AG10803 (cell line): ENCODE measurements at places on chromosomes 3 and 15.

DNA sequence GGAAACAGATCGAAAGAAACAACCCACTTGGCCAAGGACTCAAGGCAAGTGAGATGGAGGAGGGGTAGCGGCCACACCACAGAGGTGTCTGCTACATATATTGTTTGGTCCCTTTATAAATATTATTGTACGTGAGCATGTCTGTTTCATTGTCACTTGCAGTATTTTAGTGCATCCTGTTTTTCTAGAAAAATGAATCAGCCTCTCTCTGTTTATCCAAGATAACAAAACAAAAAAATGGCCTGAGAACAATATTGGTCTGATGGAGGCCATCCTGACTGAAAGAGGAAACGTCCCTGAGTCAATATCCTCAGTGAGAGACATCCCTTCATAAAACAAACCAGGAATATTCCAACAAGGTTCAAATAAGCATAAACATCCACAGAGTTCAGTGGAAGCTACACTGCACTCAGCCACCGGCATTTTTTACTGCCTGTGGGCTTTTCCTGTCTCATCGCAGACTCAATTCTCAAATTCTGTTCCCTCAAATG lies 42.0 kb downstream of the WWTR1 start:
- no peak for DNase-seq

DNA sequence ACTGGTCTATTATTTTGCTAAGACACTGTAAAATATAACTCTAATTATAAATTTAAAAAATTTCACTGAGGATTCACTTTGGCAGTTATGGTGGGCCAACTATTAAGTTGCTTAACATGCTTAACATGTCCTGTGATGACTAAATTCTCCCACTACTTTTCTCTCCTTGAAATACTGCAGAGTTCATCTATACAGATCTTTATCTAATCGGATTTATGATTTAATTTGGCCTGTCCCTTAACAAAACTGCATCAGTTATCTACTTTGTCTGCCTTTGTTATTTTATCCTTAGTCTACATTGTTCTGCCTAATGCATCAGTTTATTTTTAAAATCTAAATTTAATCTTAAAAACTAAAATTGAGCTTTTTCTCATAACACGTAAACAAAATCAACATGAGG lies 26.4 kb downstream of the CD96 start:
- DNase-seq: no peak

DNA sequence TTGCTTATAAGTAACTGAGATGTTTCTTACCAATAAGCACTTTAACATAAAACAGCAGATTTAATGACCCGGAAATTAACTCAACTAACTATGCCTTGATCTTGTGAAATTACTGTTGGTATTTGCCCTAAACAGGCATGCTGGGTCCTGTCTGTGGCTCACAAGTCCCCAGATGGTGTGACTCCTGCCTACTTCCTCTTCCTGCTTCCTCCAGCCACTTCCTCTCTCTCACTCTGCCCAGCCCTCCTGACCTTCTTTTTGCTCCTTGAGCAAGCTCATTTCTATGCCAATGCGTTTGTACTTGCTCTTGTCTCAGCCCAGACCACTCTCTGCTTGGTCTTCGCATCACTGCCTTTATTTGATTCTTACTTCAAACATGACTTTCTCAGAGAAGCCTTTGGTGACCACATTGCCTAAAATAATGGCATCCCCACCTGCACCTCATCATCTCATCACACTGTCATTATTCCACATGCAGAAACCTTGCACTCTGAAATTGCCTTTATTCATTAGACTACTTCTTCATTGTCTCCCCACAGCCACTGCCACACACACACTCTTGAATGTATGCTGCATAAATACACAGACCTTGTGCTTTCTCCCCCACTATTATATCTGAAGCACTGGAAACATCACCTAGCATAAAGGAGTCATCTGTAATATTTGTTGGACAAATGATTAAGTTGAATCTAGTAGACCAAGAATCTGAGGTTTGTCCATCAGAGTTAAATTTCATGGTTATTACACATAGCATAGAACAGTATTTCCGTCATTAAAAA lies 256.3 kb upstream of the SEMA6D start:
- DNase-seq: no peak

- DNase-seq: no peak
Observed at GRCh38 chr3:146350852-146351251, 99.9 kb upstream of the PLSCR4 start.

GRCh38 chr3:66633402-66634381 lies 132.9 kb upstream of the LRIG1 start:
- DNase-seq: no peak

DNA sequence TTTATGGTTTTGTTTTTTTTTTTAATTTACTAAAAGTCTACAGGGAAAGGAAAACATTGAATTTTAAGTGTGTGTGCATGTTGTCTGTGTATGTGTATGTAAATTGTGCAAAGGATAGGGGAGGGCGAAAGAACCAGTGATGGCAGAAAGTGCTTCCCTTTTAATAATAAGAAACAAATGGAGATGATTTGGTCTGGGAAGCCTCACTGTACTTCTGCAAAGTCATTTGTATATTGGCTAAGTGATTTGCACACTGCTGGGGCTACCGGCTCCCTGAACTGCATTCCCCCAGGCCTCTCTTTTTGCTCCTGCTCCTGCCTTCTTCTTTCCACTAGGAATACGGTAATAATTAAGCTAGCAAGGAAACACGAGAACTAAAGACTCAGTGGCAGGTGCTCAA lies 101.2 kb downstream of the CD47 start:
- DNase-seq: no peak
